ENCODE measurements at places on chromosomes 5 and 9.

DNA sequence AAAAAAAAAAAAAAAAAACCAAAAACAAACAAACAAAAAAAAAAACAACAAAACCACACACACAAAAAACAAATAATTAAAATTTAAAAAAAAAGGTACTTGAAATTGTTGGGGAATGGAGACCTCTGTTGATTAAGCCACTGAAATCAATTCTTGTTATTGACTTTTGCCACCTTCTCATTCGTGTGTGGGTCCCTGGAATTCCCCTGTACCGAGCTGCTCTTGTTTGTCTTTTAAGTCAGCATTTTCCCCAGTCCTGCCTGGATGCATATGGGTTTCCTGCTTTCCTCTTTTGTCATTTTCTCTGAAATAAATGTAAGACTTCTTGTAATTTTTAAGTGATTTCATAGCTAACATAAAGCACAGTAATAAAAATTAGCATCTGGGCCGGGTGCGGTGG lies 45.5 kb downstream of the GPBP1 start:
- no peak for DNase-seq

DNA sequence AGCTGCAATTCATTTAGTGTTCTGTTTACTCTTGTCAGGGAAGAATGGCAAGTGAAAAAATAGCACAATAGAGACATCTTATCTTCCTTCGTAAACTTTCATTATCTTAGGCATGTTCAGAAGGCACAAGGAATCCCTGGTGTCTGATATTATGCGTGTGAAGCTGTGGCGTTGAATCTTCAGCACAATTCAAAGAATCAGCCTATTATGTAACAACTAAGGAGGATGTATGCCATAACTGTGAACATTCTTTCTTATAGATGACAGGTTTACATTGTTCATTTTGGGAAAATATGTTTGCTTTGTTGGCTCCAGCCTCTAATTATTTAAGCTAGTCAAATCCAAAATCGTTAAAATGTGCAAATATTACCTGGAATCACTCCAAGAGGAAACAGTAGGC lies 446.1 kb downstream of the ANXA1 start:
- no peak for DNase-seq

DNA sequence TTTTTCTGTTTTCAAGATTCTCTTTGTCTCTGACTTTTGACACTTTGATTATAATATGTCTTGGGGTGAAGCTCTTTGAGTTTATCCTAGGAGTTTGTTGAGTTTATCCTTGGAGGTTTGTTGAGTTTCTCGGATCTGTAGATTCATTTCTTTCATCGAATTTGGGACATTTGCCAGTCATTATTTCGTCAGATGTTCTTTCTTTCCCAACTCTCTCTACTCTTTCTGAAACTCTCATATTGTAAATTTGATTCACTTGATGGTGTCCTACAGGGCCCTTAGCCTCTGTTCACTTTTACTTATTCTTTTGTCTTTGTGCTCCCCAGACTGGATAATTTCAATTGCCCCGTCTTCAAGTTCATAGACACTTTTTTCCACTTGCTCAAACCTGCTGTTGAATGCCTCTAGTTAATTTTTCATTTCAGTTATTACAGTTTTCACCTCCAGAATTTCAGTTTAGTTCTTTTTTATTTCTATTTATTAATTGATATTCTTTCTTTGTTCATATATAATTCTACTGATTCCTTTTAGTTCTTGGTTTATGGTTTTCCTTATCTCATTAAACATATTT lies 8.1 kb upstream of the TDRD7 start:
- no peak for DNase-seq

DNA sequence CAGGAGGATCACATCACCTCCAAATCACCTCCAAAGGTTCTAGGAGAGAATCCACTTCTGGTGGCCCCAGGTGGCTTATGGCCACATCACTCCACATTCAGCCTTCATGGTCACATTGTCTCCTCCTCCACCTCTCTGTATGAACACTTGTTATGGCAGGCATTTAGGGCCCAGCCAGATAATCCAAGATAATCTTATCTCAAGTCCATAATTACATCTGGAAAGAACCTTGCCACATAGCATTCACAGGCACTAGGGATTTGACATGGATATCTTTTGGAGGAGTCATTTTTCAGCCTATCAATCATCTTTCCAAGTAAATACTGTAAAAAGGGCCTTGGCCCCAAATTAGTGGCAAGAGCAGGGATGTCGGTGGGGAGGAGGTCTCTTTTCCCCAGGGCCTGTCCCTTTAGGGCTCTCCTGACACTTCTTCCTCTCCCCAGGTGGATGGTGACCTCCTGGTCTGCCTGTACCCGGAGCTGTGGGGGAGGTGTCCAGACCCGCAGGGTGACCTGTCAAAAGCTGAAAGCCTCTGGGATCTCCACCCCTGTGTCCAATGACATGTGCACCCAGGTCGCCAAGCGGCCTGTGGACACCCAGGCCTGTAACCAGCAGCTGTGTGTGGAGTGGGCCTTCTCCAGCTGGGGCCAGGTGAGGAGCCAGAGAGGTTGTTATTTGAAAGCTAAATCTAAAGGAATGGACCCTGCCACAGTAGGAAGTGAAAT lies 140.9 kb downstream of the SAXO1 start:
- DNase-seq = no peak

- no peak for DNase-seq
Measured at GRCh38 chr9:109245310-109245897, 75.5 kb downstream of the EPB41L4B start.

DNA sequence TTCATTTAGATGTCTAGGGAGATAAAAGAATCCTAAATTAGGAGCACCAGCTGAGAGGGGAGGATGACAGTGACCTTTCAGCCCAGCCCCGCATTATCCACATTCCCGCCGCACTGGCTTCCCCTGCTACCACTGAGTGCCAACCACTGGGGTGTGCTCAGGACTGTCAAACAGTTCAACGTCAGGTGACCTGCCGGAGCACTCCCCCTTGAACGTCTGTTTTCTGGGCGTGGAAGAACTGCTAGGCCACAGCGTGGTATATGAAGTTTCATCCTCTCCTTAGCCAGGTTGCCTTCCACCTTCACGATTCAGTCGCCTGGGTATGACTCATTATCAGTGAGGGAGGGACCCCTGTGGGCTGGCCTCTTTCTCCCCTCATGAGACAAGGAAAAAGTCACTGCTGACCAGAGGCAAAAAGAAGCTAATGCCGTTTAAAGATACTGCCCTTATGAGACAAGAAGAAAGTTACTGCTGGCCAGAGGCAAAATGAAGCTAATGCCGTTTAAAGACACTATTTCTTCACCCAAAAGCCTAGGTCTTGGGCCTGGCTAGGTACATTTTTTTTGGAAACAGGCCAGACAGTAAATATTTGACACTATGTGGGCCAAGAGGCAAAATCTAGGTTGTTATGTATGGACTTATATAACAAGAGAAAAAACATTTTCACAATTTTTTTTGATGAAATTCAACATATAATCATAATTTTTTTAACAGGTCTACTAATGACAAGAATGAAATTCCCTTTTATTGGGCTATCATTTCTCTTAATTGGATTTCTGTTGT lies 4.6 kb downstream of the NMRK1 start:
- no peak for DNase-seq
